ENCODE measurements at places on chromosomes 2 and 18.
A peak's percentile ranks its signal among the peaks of the same experiment; 100 is the strongest.

DNA sequence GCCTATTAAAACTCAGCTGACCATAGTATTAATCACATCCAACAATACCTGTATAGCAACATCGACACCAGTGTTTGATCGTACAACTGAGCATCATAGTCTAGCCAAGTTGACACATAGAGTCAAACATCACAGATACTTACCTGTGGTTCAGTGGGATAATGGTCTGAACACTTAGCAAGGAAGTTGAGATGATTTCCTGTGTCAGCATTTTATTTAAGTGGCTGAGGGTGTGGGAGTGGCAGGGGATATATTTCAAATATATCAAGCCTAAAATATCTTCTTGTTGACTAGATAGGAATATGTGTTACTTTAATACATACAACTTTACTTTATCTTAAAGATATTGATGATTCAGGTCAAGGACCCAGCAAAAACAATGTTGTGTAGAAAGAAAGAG is 1038.6 kb downstream of the TSN start:
- no peak for DNase-seq

- DNase-seq: no peak
These were observed 115.2 kb upstream of the EPAS1 start for GRCh38 chr2:46181789-46182530.

GRCh38 chr2:101790857-101791256 is 93.3 kb downstream of the MAP4K4 start:
- no peak for DNase-seq

GRCh38 chr2:105329197-105329554 is 359 bp downstream of the TGFBRAP1 start:
- peak; percentile 40 for DNase-seq

DNA sequence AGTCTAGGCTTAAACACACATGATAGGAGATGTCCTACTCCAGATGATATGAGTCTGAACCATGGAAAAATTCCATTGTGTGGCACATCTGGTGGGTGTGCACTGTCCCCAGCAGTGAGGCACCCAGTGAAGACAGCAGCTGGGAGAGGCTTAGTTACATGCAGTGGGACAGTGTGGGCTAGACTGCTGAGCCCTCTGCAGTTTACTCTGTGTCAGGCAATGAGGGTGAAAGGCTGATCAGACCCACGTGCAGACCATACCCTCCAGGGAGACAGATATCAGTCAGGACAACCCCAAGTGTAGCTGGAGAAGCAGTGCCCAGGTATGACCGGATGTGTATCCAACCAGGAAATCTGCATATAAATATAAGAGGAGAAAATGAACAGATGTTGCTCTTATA is 13.4 kb downstream of the IL37 start:
- DNase-seq: no peak

- no peak for DNase-seq
These were observed 3.6 kb downstream of the TMEM177 start for GRCh38 chr2:119682578-119682977.

- DNase-seq: no peak
These were observed 661.1 kb downstream of the BCL11A start for GRCh38 chr2:59892398-59892797.

GRCh38 chr2:19838616-19839015 is 63.2 kb downstream of the TTC32 start:
- DNase-seq: no peak

DNA sequence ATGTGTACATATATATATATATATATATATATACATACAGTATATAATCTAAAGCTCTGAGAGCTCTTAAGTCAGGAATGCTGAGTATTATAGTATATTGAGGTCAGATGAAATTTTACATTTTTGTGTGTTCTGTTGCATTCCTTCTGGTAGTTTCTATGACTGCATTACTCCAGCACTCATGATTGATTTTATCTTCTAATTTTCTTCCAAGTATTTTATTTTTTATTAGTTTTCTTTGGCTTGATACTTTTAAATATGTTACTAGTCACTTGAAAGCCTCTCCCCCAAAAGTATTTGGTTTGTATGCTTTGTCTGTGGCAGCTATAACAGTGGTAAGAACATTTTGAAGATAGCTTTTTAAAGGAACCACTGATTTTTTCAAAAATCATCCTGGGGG is 25.0 kb downstream of the METTL21A start:
- DNase-seq: no peak

DNA sequence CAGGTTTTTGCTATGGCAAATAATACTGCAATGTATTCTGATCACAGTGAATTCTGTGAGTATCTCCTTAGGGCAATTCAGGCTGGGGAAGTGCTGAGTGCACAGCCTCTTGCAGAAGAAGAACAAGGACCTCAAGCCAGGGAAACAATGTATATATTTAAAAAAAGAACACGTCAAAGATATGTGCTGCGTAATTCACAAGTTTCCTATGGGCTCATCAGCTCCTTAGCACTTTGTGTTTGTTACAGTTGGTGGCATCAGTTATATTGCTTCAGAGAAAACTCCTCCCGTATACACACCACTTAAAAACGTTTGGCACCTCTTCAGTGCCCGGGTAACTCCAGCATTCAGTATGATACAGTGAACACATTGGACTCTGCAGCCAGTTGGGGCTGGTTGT is 16.5 kb upstream of the MARCO start:
- no peak for DNase-seq

DNA sequence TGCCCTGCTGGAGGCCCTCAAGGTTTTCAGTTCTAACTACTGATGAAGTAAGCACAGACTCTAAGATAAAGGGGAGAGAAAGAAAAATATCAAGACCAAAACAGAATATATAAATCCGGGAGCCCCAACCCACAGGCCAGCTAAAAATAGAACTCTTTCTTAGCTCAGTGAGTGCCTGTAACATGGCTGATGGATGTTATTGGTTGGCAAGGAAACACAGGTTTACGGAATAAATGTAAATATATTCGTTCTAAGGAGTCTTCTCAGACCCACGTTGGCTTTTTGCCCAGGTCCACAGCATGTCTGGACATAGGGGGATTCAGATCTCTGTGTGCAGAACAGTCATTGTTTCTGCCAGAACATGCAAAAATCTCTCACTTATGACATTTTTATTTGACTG is 139.0 kb upstream of the SERPINE2 start:
- no peak for DNase-seq

DNA sequence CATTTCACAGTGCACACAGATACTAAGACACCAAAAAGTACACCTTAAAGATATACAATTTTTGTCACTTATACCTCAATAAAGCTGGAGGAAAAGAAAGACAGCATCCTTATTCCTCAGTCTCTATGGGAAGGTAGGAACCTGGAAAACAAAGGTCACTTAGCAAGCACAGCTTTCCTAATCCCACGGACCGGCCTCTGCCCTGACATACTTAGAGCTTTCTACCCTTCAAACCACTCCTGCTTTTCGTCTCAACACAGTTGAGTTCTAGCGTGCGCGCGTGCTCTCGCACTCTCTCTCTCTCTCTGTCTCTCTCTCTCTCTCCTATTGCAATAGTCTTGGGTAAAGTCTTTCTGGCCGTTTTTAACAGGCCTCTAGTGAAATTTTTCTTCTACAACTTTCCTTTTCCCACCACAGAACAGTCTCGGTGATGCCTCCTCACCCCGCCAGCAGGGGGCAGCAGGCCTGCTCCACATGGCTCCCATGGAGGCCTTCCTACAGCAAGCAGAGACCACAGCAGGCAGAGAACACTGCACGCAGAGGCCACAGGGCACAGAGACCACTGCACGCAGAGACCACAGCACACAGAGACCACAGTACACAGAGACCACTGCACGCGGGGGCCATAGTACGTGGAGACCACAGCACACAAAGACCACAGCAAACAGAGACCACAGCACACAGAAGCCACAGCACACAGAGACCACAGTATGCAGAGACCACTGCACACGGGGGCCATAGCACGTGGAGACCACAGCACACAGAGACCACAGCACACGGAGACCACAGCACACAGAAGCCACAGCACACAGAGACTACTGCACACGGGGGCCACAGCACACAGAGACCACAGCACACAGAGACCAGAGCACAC is 106.9 kb downstream of the FBXO15 start:
- peak; percentile 85 for DNase-seq

DNA sequence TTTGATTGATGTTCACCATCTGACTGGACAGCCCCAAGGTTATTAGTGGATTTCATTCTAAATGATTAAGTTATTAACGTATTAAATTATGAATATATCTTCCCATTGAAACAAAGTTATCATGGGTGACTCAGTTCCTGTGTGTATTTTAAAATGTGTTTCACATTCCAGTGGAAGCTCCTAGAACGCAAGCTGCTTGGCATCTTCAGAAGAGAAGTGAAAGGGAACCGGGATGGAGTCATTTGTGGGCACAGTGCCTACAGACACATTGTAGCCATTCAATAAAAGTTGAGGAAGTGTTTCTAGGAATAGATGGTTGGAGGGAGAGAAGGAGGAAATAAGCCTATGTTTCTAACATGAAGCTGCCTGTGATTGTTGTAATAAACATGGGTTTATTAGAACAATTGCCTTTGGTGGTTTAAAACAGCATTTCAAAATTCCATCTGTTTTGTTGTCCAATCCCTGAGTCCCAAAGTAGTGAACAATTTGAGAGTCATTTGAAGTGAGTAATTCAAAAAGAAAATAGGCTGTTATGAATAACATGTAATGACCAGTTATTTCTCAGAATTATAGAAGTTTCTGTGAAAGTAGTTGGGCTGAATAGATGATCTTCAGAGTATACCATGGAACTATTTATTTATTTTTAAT is 143.5 kb downstream of the PKP4 start:
- no peak for DNase-seq

- no peak for DNase-seq
These were observed 170.7 kb upstream of the ERBB4 start for GRCh38 chr2:212709280-212709679.

GRCh38 chr2:150215041-150215440 is 272.4 kb downstream of the RND3 start:
- DNase-seq: no peak

- DNase-seq: no peak
These were observed 52.0 kb downstream of the TNP1 start for GRCh38 chr2:216807857-216808272.

GRCh38 chr2:195092341-195092740 is 564.7 kb upstream of the SLC39A10 start:
- no peak for DNase-seq

DNA sequence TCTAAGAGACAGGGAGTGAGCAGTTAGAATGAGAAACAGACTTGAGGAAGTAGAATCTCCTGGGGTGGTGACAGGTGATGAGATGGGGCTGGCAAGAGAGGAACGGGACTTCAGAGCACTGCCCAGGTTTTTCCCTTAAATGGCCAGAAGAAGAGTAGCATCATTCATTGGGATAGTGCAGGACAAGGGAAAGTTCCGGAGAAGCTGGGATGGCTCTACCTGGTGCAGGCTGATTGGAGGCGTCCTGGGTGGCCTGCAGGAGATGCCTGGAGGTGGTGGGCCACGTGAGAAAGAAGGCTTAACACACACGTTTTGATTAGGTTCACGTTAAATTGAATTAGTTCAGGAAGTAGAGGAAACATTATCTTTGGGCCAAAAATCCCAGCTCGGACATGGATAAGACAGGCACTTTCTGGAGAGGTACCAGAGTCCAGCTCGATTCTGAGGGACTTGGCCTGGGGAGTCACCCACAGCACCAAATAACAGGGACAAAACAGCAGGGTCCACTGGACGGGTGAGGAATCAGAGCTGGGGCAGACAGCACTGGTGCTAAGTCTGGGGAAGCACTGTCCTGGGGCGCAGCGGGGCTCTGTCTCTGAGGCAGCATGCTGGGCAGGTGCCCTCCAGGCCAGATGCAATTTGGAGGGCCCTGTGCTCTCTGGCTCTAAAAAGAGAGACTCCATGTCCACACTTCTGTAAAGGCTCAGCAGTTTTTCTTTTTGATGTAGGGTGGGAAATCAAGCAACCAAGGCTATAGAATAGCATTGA is 512.3 kb upstream of the RAB6C start:
- no peak for DNase-seq

DNA sequence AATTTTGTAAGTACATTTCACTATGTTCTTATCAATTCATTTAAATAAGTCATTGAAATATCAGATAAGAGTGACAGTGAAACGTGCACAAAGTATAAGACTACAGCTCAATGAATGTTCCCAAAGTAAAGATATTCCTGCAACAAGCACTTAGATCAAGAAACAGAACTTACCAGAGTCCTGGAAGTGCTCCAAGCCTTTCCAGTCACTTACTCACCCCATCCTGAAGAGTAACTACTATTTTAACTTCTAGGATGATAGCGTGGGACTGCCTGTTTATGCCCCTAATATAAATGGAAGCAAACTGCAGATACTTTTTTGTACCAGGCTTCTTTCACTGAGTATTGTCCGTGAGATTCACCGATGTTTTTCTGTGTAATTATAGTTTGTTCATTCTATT is 768.9 kb downstream of the SLC4A3 start:
- no peak for DNase-seq

- no peak for DNase-seq
These were observed 913.7 kb upstream of the ACVR2A start for GRCh38 chr2:146931109-146931508.

GRCh38 chr2:26873286-26873983 is 25.5 kb downstream of the DPYSL5 start:
- DNase-seq: no peak

- no peak for DNase-seq
These were observed 320.2 kb downstream of the KCNS3 start for GRCh38 chr2:18198677-18199076.

DNA sequence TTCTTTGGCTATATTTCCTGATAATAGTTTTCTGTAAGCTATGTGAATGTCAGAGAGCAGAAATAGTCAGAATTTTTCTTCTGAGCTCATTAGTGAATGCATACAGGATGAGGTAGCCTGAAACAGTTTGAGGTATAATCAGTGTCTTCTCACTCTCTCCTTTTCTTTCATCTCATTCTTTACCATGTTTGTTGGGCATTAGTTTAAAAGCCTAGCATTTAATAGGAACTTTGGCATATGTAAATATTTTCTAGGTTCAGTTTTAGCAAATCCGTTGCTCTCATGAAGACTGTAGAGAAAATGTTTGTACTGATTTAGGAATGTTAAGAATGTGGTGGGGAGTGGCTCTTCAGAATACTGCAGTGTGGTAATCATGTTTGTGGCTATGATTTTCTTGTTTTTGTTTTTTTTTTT is 119.4 kb downstream of the PARD3B start:
- no peak for DNase-seq

DNA sequence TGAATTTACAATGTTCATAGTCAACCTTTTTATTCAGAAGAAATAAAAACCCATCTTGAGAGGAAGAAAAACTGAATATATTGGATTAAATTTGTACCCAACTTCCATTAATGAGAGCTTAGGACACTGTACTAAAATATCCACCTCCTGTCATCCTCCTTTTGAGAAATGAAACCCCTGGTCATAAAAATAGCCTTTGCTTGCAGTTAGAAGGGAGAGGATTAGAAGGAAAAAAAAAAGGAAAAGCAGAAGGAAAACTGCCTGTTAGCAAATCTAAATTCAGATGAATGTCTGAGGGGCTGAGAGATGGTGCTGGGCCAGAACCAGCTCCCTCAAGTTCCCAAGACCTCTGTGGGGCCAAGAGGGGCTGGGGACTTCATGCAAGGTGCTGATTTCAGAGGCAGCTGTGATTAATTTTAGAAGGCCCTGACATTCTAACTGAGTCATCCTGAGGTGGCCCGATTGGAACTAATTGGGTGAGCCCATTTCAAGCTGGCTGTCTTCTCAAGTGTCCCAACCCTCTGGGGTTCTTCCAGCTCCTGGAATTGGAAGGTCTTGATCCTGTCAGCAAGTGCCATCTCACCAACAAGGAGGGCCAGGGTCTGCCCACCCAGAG is 38.4 kb upstream of the BIN1 start:
- no peak for DNase-seq
